ENCODE measurements at places on chromosomes 13 and 19. TPM values are rescaled to one million over a fixed set of nuclear protein-coding genes. Genes with fewer than 3 reads are reported as not detected.
A peak's percentile ranks its signal among the peaks of the same experiment; 100 is the strongest.

DNA sequence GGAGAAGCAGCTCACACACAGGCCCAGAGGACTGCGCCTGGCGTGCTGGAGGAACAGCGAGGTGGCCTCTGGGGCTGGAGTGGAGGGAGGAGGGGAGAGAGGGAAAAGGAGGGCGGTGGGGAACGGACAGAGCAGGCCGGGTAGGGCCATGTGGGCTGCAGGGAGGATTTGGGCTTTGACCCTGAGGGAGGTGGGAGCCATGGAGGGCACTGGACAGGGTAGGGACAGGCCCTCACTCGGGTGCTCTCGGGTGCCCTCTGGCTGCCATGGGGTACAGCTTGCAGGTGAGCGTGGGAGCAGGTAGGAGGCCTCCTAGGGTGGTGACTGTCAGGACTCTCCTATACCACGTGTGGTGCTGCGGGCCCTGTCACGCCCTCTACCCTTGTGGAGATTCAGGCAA, 22.8 kb downstream of the PLIN4 start:
- no peak for DNase-seq

GRCh38 chr19:4369109-4369887, 25.9 kb downstream of the MPND start:
- DNase-seq = peak; percentile 89

The ZNF493 gene
- total RNA-seq = 29.4 TPM

The UNC13A gene
- 0.41 TPM for total RNA-seq

All from upper lobe of right lung (tissue), 1 donor.